Activated T-helper 1 cell treated with anti-CD3 and anti-CD28 coated beads, Interleukin-2, amount 50 U/mL, for 16 hours (primary cell): ENCODE measurements at places on chromosomes 7 and 10.

- DNase-seq: no peak
These were observed 248.3 kb downstream of the EBF3 start for GRCh38 chr10:129715805-129716204.

DNA sequence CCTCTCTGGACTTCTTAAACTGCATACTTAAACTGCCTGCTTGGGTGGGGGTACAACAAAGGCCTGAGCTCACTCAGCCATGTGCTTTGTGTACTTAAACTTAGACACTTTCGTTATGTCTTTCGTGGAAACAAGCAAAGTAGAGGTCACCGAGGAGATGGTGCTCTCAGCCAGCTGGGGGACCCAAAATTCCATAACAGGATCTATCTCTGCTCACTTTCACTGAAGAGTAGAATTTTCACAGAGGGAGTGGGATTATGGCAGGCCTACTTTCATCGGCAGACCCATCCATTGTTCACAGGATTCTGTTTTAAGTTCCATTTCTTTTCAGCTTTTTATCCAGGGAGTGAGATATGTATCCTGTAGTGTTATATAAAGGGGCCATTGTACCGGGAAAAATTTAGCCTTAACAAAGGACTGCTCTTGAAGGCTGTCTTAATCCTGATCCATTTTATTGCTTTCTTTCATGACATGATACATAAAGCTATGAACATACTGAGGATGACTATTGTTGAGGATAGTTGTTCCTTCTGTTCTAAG, 370.0 kb upstream of the GHITM start:
- DNase-seq: no peak

DNA sequence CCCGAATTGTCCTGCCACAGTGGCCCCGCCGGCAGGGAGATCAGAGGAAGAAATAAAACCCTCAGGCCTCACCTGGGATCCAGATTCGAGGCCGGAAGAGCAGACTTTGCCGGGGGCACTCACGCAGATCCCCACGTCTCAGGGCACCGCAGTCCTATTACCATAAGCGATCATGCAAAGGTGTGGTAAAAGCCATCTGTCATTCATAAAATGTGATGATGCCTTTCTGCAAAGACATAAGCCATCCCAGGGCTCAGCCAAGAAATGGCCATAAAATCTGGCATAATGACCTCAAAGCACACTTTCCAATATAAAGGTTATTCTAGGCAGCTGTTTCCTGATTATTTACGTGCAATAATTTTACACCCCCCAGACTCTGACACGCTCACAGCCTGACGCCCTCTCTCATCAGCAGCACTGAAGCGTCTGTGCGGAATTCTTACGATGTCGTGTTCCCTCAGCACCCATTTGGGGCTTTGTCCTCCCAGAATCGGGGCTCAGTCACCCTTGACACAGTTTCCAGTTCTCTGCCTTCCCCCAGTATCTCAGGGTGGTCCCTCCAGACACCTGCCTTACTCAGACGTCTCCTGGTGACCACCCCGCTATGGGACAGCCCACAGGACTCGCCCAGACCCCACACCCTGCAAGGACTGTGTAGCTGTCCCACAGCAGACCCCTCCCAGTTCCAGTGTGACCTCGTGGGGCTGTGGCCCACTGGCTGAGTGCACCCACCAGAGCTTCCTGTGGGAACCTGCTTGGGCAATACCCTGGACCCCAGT, 74.3 kb upstream of the FAM20C start:
- DNase-seq: no peak

DNA sequence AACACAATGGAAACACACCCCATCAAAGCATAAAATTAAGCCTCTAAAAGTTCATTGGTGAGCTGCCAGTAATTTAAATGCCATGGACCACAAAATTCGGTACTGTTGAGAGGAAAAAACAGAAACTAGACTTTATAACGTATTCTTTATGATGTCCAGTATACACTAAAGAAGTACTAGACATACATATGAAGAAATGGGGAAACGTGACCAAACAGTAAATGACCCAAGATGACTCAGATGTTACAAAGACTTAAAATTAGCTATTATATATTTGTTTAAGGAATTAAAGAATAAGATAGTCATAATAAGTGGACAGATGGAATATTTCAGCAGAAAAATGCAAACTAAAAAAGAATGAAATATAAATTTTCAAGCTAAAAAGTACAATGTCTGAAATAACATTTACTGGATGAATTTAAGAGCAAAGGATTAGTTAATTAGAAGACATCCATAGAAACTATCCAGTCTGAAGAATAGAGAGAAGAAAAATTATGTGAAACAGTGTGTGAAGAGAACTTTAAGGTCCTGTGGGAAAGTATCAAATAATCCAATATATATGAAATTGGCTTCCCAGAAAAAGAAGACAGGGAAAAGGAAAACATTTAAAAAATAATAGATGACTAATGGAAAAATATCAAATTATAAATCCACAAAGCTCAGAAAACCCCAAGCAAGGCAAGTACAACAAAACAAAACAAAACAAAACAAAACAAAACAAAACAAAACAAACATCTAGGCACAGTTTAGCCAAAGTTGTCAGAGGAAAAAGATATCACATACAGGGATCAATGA, 69.4 kb downstream of the SAMD9 start:
- no peak for DNase-seq

- DNase-seq: no peak
These were observed 11.5 kb downstream of the ANKRD22 start for GRCh38 chr10:88840104-88840503.

- DNase-seq: no peak
These were observed 45.0 kb downstream of the ESYT2 start for GRCh38 chr7:158784270-158784669.

- no peak for DNase-seq
These were observed 289.0 kb downstream of the PLXDC2 start for GRCh38 chr10:20105236-20105635.

DNA sequence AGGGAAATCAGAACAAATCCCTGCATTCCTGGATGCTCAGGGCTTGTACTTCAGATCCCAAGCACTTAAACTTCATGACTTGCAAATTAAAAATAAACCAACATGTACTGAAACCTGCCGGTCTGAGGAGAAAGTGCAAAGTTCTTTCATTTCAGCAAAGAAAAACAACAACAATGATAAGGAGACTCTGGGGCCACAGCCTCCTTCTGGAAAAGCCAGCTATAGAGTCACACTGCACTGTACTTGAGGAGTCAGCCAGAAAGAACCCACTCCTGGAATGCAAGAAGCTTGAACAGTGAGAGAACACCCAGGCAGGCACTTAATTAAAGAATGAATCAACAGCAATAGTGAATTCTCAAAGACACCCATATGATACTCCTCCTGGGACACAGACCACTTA, 49.7 kb upstream of the TM9SF3 start:
- DNase-seq: no peak

GRCh38 chr7:131183611-131184119, 144.0 kb upstream of the MKLN1 start:
- peak; percentile 10 for DNase-seq

- DNase-seq: no peak
These were observed 53.4 kb downstream of the TAS2R16 start for GRCh38 chr7:122942059-122942458.

DNA sequence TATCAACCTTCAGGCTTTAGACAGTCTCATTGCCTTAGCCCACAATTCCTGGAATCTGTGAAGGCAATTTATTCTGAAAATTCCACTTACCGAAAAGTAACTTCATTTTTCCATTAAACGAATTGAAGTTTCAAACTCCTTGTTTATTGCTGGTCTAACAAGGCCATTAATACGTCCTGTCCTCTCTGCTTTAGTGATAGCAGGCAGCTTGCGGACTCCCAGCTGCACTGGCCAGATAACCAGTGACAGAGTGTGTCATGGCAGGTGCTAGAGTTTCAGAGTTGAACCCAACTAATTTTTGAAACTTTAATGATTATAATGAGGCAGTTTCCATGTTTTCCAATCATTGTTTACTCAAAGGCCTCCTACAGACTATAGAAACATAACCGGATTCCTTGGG, 31.1 kb downstream of the LOXL4 start:
- no peak for DNase-seq

DNA sequence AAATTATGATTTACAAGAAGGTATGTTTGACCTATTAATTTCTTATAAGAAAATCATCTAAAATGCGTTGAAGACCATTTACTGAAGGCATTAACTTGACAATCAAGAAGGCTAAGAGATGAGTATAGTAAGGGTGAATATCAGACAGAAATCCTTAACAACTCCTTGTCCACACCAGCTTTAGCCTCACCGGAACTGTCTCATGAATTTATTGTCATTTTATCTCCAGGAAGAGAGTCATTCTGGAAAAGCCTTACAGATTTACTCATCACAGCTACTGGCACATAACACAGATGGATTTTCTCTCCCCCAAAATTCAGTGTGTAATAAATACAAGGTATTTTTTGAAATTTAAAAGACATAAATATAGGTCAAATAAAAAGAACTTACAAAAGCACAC, 129.4 kb upstream of the LSM8 start:
- no peak for DNase-seq

GRCh38 chr10:133347710-133348517, 741 bp downstream of the PRAP1 start:
- DNase-seq: no peak

DNA sequence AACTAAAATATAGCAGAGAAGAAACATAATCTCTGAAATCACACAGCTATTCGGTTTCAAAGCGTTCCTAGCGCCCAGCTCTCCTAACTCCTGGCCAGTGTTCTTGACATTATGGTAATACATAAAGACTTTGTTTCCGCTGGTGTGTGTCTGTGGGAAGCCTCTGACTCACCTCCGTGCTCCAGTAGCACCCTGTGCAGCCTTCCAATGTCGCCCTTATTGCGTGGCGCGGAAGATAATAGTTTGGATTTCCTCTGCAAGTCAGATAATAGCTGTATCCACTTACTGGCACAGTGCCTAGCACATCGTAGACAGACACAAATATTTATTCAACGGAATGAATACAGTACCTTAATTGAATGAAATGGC, 570 bp downstream of the BMS1 start:
- DNase-seq: no peak

DNA sequence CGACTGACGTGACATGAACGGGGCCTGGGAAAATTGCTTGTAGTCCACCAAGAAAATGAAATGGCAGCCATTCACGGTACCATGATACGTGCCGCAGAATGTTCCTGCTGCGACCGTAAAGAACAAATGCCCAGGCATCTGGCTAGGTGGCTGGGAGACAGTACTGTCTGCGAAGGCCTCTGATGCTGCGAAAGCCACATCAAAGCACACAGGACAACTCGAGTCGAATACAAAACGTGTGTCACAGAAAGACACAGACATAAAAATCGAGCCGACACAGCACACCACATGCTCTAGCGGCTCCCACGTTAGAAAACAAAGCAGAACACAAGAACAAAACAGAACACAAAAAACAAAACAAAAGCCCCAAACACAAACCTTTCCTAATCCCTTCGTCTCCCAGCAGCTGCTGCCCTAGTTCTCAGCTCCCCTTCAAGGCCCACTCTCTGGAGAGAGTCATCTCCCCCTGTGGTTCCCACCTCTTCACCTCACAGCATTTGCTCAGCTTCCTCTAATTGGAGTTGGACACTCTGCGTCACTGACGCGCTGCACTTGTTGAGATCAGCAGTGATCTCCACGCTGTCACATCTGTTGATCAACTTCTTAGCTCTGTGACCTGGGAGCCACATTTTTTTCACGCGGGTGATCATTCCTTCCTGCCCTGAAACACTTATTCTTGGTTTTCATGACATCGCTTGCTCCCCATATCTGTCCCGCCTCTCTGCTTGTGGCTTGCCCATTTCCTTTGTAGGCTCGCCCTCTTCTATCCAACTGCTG, 112.2 kb downstream of the CLEC2L start:
- peak; percentile 26 for DNase-seq

- DNase-seq: no peak
These were observed 56.0 kb downstream of the PTPRN2 start for GRCh38 chr7:158531661-158532060.

DNA sequence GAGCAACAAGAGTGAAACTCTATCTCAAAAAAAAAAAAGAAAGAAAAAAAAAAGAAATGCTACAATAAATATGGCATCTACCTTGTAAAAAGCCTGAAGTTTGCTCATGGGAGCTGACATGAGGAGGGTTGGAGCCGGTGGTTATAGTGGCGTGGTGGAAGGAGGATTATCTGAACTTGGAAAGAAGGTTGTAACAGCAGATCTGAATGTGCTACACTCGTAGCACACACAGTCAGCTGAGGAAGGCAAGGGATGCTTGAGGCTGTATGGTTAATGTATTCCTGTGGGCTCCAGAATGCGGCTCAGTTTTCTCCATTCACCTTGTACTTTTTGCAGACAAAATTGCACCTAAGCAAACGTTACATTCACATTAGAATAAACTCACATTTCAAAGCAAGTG, 390.3 kb upstream of the GALNT17 start:
- DNase-seq: no peak

DNA sequence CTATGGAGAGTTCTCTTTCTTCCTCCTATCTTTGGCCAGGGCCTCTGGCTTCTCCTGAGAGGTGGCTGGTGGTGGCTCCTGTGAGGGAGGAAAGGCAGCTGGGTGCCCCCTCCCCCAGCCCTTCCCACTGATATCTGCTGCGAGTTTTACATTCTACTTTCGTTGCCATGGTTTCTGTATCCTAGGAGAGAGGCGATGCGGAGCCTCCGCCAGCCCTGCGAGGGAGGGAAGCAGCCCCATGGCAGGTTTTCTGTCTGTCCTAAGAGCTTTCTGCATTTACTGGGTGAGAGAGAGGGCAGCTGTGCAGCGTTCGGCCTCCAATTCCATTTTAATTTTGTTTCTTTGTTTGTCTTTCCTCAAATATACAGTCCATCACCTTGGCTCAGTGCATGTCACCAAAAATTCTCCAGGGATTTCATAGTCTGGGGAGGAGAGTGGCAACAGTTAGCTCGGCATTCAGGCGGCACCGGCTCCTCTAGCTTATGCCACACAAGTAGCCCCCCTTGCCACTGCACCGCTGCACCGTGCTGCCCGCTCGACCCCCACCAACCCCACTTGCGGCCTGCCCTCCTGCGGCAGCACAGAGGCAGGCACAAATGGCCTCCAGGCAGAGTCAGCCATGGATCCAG, 20.4 kb downstream of the DNAJB12 start:
- no peak for DNase-seq

DNA sequence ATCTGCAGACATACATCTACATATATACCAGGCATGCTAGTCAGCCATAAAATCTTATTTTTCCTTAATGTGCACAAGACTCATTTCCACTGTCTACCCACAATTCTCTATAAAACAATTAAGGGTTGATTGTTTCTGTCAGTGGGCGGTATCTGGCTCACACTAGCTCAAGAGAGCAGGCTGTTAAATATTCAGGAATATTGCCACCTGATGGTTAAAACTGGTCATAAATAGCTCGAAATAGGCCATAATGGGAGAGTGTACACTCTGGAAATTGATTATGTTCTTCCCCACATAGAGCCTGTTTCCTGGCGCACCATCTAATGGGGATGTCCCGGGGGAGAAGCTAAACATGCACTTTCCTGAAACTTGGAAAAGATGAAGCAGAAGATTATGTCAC, 620.6 kb upstream of the ANKRD30A start:
- no peak for DNase-seq

- DNase-seq: no peak
These were observed 76.8 kb downstream of the TPST1 start for GRCh38 chr7:66281678-66282590.

DNA sequence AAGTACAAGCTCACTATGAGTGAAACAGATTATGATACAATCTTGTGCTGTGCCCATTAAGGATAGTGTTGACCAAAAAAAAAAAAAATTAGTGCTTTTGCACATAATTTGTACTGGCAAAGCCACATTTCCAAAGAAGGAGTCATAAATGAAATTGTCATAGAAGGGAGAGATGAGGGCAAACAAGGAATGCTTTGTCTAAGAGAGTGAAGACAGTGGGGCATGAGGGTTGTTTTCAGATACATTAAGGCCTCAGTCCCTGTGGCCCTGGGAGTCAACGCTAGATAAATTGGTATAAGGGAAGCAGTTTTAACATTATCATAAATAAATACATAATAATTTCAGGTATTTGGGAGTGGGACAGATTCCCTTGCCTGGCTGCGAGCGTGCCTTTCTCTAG, 267.5 kb upstream of the PRKCQ start:
- no peak for DNase-seq
